ENCODE measurements at places on chromosomes 2 and 18. TPM values are rescaled to one million over a fixed set of nuclear protein-coding genes. Genes with fewer than 3 reads are reported as not detected.

The IGFBP5 gene
- 206 TPM for total RNA-seq

The POTEE gene
- not detected for total RNA-seq

The TFPI gene
- total RNA-seq: 46.9 TPM

The KCNIP3 gene
- total RNA-seq: 25.6 TPM

The RBM44 gene
- 0.49 TPM for total RNA-seq

The TLX2 gene
- not detected for total RNA-seq

The TMEM178A gene
- 0.24 TPM for total RNA-seq

The PDE11A gene
- under 0.01 TPM for total RNA-seq

The C1D gene
- total RNA-seq: 20.9 TPM

The MATN3 gene
- total RNA-seq: 2.3 TPM

The TUBA4B gene
- not detected for total RNA-seq

The CGREF1 gene
- 1.5 TPM for total RNA-seq

The HMSD gene
- total RNA-seq: 0.49 TPM

The ANKMY1 gene
- total RNA-seq: 10.6 TPM

The DTYMK gene
- 11.4 TPM for total RNA-seq

The SLC14A1 gene
- total RNA-seq: 3.9 TPM

The CHRNA1 gene
- not detected for total RNA-seq

The SLC30A3 gene
- not detected for total RNA-seq

The SULT1C4 gene
- 0.16 TPM for total RNA-seq

The TMEFF2 gene
- under 0.01 TPM for total RNA-seq

The ZNF804A gene
- total RNA-seq: 0.12 TPM

The NOSTRIN gene
- total RNA-seq: 0.12 TPM

The ACSL3 gene
- total RNA-seq: 123 TPM

The SRD5A2 gene
- 11.4 TPM for total RNA-seq

The SERPINB4 gene
- not detected for total RNA-seq

The SLC23A3 gene
- total RNA-seq: 1.5 TPM

The MAPK4 gene
- total RNA-seq: not detected

The NR4A2 gene
- total RNA-seq: 0.49 TPM

The SGPP2 gene
- total RNA-seq: 0.12 TPM

The PLEKHH2 gene
- total RNA-seq: 5.6 TPM

The PDCD1 gene
- total RNA-seq: not detected

The DSG1 gene
- not detected for total RNA-seq

The ICA1L gene
- total RNA-seq: 6.5 TPM

The ARHGAP25 gene
- total RNA-seq: 1.3 TPM

The TAF4B gene
- total RNA-seq: 5.5 TPM

The FAP gene
- 195 TPM for total RNA-seq

The SLC9A4 gene
- under 0.01 TPM for total RNA-seq

The CNGA3 gene
- 0.12 TPM for total RNA-seq

The KCNG2 gene
- total RNA-seq: not detected

The CAPN14 gene
- total RNA-seq: 0.32 TPM

The TUBA3E gene
- total RNA-seq: not detected

The LONRF2 gene
- total RNA-seq: not detected

The RAB6C gene
- total RNA-seq: not detected

The OR6B2 gene
- not detected for total RNA-seq

The DSG4 gene
- not detected for total RNA-seq

The DPP10 gene
- not detected for total RNA-seq

The ANKRD44 gene
- total RNA-seq: 30.5 TPM

The FZD7 gene
- 21.3 TPM for total RNA-seq

The NGEF gene
- 2.1 TPM for total RNA-seq

The SCTR gene
- total RNA-seq: not detected

The CCDC74B gene
- 10.2 TPM for total RNA-seq

The BCL11A gene
- total RNA-seq: 41.9 TPM

The TEX44 gene
- not detected for total RNA-seq

The SP5 gene
- total RNA-seq: not detected

The WDR7 gene
- 17.0 TPM for total RNA-seq

The FOXD4L1 gene
- total RNA-seq: 0.32 TPM
